Tongue (tissue), 3 donors: ENCODE measurements at places on chromosomes 6 and 20. TPM values are rescaled to one million over a fixed set of nuclear protein-coding genes. Genes with fewer than 3 reads are reported as not detected.

Gene GABRR1
- total RNA-seq = 0.41 TPM

Gene CEP57L1
- 33.6 TPM for total RNA-seq

Gene HLA-DPB1
- 9.9 TPM for total RNA-seq

Gene ESR1
- 0.72 TPM for total RNA-seq

Gene TNXB
- 214 TPM for total RNA-seq

Gene TAGAP
- total RNA-seq = 3.6 TPM

Gene SLC22A3
- 41.6 TPM for total RNA-seq

Gene RNF217
- total RNA-seq = 42.2 TPM

Gene SAMD5
- total RNA-seq = 9.5 TPM

Gene SMOC2
- 33.5 TPM for total RNA-seq

Gene PGC
- not detected for total RNA-seq

Gene EPHA7
- total RNA-seq = 5.6 TPM

Gene SFTA2
- not detected for total RNA-seq

Gene RNF182
- 0.51 TPM for total RNA-seq

Gene CLIC5
- total RNA-seq = 18.1 TPM

Gene KLC4
- total RNA-seq = 32.3 TPM

Gene UBE2C
- total RNA-seq = 13.8 TPM
